Eye (tissue), 1 donor: ENCODE measurements at places on chromosomes 1 and 21.

DNA sequence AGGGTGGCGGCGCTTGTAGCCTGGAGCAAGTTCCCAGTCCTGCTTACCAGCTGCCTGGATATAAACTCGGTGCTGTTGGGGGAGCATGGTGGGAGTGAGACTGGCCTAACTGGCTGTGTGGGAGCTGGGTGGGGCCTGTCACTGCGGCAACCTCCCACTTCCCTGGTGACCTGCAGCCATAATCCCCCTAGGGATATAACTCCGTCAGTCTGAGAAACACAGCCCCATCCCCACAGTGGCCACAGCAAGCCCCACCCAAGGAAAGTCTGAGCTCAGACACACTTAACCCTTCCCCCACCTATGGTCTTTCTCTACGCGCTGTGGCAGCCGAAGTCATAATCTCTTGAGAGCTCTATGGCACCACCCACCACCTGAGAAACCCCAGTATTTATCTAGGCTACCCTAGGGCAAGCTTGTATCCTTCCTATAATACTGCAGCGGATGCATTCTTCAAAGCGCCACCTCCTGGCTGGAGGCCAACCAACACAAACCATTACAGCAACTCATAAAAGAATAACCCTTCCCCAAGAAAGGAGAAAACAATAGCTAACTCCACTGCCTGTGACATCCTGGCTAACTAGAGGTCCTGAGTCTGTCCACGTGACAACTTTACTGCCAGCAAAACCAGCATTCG is 57.4 kb downstream of the ZNF648 start:
- peak; percentile 10 for DNase-seq

DNA sequence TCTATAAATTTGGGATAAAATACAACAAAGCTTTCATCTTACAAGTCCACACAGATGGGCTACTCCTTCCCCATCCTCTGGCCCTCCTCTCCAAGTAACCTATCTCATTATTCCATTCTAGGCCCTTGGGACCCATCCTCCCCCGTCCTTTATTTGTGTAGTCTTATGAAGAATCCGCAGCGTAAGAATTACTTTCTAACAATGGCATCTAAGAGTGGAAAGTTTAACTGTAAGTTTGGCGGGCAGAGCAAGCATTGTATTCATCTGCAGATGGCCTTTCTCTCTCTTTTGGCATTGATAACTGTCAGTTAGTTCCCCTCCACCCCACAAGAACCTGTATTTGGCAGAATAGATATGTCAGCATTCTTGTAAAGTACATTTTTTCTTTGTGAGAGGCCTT is 91.9 kb upstream of the TSPAN2 start:
- DNase-seq, result no peak

DNA sequence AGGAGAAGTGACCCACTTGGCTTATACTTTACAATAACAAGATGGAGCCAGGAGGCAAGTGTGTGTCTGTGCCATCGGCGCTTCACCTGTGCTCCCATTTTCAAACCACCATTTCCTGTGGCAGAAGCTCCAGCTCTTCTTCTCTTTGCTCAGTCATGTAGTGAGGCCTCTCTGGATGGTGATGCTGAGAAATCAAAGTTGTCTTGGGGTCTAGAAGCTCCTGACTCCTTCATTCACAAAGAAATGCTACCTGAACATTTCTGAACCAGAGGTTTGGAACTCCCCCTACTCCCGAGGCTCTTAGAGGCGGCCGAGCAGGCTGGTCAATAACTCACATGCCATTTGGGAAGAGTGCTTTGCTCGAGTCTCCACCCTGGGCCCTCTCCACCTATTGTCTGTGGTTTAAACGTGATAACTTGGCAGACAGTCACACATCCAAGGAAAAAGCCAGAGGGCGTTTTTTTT is 18.0 kb downstream of the SLAMF1 start:
- DNase-seq, result no peak

- no peak for DNase-seq
These were observed 89.1 kb upstream of the ERRFI1 start for GRCh38 chr1:8115031-8115768.

- DNase-seq, result peak; percentile 82
These were observed 30.0 kb upstream of the SGIP1 start for GRCh38 chr1:66503841-66504470.
